ENCODE measurements at places on chromosomes 11 and 22.

- no peak overlapping the region for H3K4me3 ChIP-seq
- H3K36me3 ChIP-seq = peaks cover 4% of the 10 kb centered on the region
- no peak overlapping the region for H3K27ac ChIP-seq
- H3K4me1 ChIP-seq = peaks cover 13% of the 10 kb centered on the region
- H3K27me3 ChIP-seq = no peaks in the 10 kb centered on the region
- DNase-seq = no peak
These were observed 6.7 kb downstream of the HEPACAM start for GRCh38 chr11:124928942-124929665.

- H3K27ac ChIP-seq = no peak overlapping the region
- no peaks in the 10 kb centered on the region for H3K27me3 ChIP-seq
- no peak for DNase-seq
- H3K36me3 ChIP-seq = no peaks in the 10 kb centered on the region
These were observed 89.3 kb downstream of the MPPED1 start for GRCh38 chr22:43500792-43501785.

- H3K4me3 ChIP-seq = no peak overlapping the region
- H3K36me3 ChIP-seq = no peaks in the 10 kb centered on the region
- peaks cover 30% of the 10 kb centered on the region for H3K27me3 ChIP-seq
- no peak overlapping the region for H3K27ac ChIP-seq
- H3K4me1 ChIP-seq = no peaks in the 10 kb centered on the region
These were observed 98.8 kb downstream of the GGTLC2 start for GRCh38 chr22:22743128-22743760.

DNA sequence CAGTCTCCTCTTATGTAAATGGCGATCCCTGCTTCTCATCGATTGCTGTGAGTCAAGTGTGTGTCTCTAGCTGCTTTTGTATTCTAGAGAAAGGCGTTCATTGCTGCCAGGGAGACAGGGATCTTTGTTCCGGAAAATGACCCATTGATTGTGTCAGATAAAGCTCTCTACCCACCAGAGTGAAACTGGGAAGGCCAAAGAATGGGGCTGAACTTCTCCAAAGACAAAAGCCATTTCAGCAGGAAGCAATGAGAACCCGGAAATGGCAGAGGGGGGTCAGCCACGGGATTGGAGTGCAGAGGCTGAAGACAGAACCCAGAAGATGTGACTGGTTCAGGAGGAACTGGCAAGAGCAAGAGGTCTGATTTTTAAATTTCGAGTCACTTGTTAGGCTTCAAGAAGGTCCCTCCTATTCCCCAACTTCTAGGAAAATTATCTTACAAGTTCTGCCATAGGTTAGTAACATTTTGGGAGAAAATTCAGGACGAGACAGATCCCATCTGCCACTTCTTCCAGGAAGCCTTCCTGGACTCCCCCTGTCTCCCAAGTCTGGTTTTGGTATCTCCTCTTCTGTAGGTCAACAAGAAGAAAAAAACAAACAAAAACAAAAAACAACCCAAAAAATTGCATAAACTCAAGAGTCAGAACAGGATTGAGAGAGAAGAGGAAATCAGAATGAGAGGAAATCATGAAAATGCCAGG lies 110.6 kb downstream of the NECTIN1 start:
- no peak overlapping the region for H3K27ac ChIP-seq
- no peak overlapping the region for H3K4me3 ChIP-seq
- peaks cover 8% of the 10 kb centered on the region for H3K27me3 ChIP-seq
- DNase-seq = no peak
- H3K4me1 ChIP-seq = no peaks in the 10 kb centered on the region

- H3K27me3 ChIP-seq = no peaks in the 10 kb centered on the region
- H3K36me3 ChIP-seq = no peaks in the 10 kb centered on the region
- no peak overlapping the region for H3K4me3 ChIP-seq
- DNase-seq = no peak
- H3K4me1 ChIP-seq = no peaks in the 10 kb centered on the region
These were observed 688.4 kb downstream of the CNTN5 start for GRCh38 chr11:99708928-99709672.

DNA sequence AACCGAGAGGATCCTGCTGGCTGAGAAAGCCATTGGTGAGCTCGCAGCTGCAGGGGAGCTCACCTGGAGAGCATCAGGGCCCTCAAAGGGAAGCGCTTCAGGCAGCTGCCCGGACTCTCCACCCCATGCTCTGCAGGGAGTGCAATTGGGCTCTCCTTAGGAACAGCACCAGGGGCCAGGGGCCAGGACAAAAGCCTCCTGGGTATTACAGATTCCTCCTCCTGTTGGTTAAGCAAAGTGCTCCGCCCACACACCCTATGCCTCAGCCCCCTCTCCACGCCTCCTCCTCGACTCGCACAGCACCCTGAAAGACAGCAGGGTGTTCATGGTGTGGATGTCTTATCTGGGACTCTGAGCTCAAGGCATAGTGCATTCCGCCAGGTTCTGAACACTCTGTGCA lies 139.9 kb downstream of the SHANK2 start:
- H3K4me3 ChIP-seq = no peak overlapping the region
- no peaks in the 10 kb centered on the region for H3K27me3 ChIP-seq
- H3K4me1 ChIP-seq = no peaks in the 10 kb centered on the region
- DNase-seq = no peak
- no peak overlapping the region for H3K27ac ChIP-seq

DNA sequence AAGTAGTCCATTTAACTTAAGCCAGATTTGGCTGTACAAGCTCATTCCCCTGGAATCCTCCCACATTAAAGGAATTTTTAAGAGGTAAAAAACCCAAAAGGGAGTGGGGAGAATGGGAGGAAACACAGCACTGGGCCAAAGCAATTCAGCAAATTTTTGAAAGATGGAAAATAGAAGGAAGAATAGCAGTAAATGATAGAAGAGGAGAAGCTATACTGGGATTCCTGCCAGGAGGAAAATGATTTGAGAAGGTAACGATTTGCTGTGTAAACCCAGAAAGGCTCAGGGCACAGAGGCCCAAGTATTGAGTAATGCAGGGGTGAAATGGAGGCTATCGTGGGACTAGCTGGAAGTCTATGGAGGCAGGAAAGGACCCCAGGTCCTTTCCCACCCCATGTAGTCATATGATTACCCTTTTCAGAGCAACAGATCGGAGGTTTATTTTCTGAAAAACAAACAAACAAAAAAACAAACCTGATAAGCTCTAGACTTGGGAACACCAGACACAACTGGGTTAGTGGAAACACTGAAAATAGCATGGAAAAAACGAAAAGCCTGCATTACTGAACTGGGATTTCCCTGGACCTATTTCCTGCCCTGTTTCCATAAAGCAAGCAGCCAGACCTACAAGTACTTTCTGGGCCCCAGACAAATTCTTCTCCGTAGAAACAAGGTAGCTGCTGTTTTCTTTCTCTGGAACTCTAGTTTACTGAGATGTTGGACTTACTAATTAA lies 140.0 kb downstream of the SWAP70 start:
- no peak for DNase-seq
- no peak overlapping the region for H3K4me3 ChIP-seq
- no peaks in the 10 kb centered on the region for H3K4me1 ChIP-seq
- no peaks in the 10 kb centered on the region for H3K27me3 ChIP-seq
- no peak overlapping the region for H3K27ac ChIP-seq

DNA sequence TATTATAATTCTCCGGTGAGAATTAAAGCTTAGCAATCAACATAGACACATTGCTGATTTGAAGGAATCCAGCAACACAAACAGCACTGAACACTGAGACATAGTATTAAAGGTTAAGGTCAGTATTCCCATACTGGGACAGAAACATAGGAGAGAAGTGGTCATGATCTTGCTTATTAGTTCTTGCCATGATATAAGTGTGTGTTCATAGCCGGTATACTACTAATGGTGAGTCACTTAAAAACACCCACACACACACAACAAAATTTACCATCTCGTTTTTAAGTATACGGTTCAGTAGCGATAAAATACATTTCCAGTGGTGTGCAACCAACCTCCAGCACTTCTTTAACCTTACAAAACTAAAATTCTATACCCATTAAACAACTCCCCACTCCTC lies 96.3 kb downstream of the C11orf65 start:
- no peak overlapping the region for H3K4me3 ChIP-seq
- no peaks in the 10 kb centered on the region for H3K27me3 ChIP-seq
- no peaks in the 10 kb centered on the region for H3K4me1 ChIP-seq
- DNase-seq = no peak
- H3K27ac ChIP-seq = no peak overlapping the region
- peaks cover 51% of the 10 kb centered on the region for H3K36me3 ChIP-seq

GRCh38 chr22:45007391-45008185 lies 2.2 kb downstream of the PHF21B start:
- H3K4me1 ChIP-seq = peaks cover 11% of the 10 kb centered on the region
- no peaks in the 10 kb centered on the region for H3K36me3 ChIP-seq
- no peak overlapping the region for H3K4me3 ChIP-seq
- H3K27ac ChIP-seq = no peak overlapping the region
- DNase-seq = no peak

DNA sequence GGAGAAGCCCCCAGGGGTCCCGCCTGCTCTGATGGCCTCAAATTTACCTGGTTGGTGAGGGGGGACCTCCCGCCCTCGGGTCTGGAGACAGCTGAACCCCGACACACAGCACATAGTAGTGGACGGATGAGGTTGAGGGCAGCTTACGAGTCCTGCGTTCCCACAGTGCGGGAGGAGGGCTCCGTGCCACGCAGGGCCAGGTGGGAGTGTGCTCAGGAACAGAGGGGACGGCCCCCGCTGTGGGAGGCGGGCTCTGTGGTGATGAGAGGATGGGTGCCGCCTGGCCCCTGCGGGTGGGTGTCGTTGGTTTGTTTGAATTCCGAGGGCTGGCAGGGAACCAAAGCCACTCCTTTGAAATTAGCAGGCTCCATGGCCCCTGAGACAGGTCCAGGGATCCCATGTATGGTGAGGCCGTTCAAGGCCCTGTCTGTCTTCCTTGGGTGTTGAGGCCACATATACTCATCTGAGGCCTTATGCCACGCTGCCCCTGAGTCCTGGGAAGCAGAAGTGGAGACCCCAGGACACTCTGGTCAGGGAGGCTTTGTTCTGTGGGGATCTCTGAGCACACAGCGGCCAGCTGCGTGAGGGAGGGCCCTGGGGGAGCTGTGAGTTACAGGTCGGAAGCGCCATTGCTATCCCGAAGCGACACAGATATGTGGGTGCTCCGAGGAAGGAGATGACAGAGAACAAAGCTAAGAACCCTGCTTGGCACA lies 21.9 kb downstream of the NADSYN1 start:
- no peaks in the 10 kb centered on the region for H3K4me1 ChIP-seq
- H3K27ac ChIP-seq = no peak overlapping the region
- H3K36me3 ChIP-seq = peaks cover 34% of the 10 kb centered on the region
- DNase-seq = no peak
- H3K4me3 ChIP-seq = no peak overlapping the region
- no peaks in the 10 kb centered on the region for H3K27me3 ChIP-seq

DNA sequence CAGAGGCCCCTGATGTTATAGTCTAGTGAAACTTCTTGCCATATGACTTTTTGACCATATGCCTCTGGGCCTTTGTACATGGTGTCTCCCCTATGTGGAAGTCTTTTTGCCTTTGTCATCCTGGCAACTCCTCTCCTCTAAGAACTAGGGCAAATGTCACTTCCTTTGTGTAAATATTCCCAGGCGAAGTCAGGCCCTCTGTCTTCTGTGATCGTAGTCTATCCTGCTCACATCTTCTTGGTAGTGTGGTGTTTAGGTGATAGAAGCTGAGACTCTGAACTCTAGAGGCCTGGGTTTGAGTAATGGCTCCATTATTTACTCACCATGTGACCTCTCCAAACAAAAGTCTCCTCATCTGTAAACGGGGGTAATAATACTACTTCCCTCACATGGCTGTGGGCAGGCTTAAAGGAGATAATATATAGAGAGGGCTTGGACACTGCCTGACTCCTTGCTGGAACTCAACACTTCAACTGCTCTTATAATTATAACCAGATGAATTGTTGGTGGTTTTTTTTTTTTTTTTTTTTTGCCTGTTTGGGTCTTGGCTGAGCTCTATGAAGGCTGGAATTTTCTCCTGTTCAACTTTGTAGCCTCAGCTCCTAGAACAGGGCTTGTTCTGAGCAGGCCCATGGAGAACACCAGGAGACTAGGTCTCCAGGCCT lies 43.8 kb downstream of the INSC start:
- no peak overlapping the region for H3K4me3 ChIP-seq
- H3K27ac ChIP-seq = no peak overlapping the region
- no peaks in the 10 kb centered on the region for H3K36me3 ChIP-seq
- peaks cover 13% of the 10 kb centered on the region for H3K27me3 ChIP-seq
- DNase-seq = no peak

DNA sequence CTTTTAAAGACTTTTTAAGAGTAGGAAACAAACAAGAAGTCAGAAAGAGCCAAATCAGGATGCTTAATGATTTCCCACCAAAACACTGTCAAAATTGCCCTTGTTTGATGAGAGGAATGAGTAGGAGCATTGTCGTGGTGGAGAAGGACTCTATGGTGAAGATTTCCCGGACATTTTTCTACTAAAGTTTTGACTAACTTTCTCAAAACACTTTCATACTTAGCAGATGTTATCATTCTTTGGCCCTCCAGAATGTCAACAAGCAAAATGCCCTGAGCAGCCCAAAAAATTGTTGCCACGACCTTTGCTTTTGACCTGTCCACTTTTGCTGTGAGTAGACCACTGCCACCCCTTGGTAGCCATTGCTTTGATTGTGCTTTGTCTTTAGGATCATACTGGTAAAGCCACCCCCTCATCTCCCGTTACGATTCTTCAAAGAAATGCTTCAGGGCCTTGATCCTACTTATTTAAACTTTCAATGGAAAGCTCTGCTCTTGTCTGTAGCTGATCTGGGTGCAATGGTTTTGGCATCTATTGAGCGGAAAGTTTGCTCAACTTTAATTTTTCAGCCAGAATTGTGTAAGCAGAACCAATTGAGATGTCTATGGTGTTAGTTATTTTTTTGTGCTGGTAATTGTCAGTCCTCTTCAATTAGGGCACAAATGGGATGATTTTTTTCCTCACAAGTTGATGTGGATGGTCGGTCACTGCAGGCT lies 67.2 kb downstream of the ADM start:
- H3K27ac ChIP-seq = no peak overlapping the region
- no peak for DNase-seq
- H3K4me1 ChIP-seq = no peaks in the 10 kb centered on the region
- H3K27me3 ChIP-seq = no peaks in the 10 kb centered on the region
- no peaks in the 10 kb centered on the region for H3K36me3 ChIP-seq

- H3K27ac ChIP-seq = no peak overlapping the region
- DNase-seq = no peak
- no peaks in the 10 kb centered on the region for H3K27me3 ChIP-seq
- peaks cover 4% of the 10 kb centered on the region for H3K36me3 ChIP-seq
- H3K4me1 ChIP-seq = peaks cover 10% of the 10 kb centered on the region
These were observed 13.7 kb downstream of the KMT5B start for GRCh38 chr11:68199295-68199987.

- peak; percentile 71 for DNase-seq
- H3K4me3 ChIP-seq = no peak overlapping the region
- H3K27me3 ChIP-seq = peaks cover 11% of the 10 kb centered on the region
- peaks cover 33% of the 10 kb centered on the region for H3K4me1 ChIP-seq
- H3K27ac ChIP-seq = peak overlapping the region; percentile 66
These were observed 37.9 kb downstream of the NECTIN1 start for GRCh38 chr11:119691020-119691666.

GRCh38 chr11:905952-906351 lies 4.7 kb downstream of the CHID1 start:
- no peak overlapping the region for H3K4me3 ChIP-seq
- no peak overlapping the region for H3K27ac ChIP-seq
- peaks cover 14% of the 10 kb centered on the region for H3K36me3 ChIP-seq
- no peaks in the 10 kb centered on the region for H3K27me3 ChIP-seq

GRCh38 chr11:8080674-8081590 lies at the start of gene TUB:
TUB (plus strand) TSS chr11:8081211; CDS start chr11:8081511, 300 bp downstream.
- no peak for DNase-seq
- H3K36me3 ChIP-seq = no peaks in the 10 kb centered on the region
- peak within 1 kb of the TSS; percentile 26 for H3K4me3 ChIP-seq
- peaks cover 50% of the 10 kb centered on the region for H3K27me3 ChIP-seq

Data from activated CD8-positive, alpha-beta T cell treated with anti-CD3 and anti-CD28 coated beads, Interleukin-2, amount 10 ng/mL, durations not matched to agents 7 days and 5 days (primary cell).